ENCODE measurements at places on chromosomes 6 and 20.

- DNase-seq, result no peak
Observed at GRCh38 chr6:157755746-157756411, 67.2 kb upstream of the SNX9 start.

DNA sequence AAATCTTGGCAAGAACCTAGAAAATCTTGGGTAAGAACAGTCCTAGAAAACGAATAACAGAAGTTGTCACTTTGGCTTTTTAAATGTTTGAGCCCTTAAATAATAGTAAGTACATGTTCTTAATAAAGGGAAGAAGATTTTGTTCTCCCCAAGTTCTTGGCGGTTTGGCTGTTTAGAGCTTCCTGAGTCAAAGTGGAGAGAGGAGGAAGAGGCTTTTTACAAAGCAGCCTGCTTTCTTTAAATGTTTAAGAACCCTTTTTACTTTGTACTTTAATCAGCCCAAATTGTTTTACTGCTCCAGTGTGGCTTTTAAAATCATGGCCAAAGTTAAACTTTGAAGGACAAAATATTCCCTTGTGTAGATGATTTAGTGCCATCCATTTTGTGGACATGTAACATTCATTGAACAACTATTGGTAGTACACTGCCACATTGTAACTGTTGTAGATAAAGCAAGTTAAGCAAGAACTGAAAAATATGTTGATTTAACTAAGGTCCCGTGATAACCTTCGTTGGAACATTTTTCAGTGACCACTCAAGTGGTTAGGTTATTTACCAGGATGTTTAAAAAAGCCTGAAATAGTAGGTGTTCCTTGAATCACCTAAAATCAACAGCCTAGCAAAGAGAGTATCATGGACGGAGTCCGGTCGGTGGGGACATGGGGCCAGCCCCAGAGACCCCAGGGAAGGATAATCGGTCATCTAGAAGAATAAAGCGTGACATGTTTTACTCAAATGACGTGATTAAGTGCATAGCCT is 2.4 kb downstream of the AMD1 start:
- no peak for DNase-seq

GRCh38 chr6:7916959-7917358 is 6.4 kb upstream of the TXNDC5 start:
- DNase-seq, result no peak

DNA sequence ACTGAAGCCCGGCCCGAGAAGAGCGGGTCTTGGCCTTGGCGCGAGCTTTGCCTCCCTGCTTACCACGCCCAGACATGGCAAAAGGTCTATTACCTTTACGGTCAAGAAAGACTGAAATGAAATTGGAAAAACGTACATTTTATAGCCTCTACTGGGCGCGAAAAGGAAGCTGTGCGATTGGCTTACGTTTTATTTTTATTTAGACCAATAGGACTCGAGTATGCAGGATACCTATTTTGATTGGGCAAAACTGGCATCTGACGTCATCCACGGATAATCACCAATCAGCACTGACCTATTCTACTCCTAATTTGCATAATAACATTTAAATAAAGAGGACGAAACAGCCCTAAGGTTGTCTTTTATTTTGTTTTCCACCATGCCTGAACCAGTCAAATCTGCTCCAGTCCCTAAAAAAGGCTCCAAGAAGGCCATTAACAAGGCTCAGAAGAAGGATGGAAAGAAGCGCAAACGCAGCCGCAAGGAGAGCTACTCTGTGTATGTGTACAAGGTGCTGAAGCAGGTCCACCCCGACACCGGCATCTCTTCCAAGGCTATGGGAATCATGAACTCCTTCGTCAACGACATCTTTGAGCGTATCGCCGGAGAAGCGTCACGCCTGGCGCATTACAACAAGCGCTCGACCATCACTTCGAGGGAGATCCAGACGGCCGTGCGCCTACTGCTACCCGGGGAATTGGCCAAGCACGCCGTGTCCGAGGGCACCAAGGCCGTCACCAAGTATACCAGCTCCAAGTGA is 97.4 kb downstream of the OR2B2 start:
- DNase-seq, result no peak

DNA sequence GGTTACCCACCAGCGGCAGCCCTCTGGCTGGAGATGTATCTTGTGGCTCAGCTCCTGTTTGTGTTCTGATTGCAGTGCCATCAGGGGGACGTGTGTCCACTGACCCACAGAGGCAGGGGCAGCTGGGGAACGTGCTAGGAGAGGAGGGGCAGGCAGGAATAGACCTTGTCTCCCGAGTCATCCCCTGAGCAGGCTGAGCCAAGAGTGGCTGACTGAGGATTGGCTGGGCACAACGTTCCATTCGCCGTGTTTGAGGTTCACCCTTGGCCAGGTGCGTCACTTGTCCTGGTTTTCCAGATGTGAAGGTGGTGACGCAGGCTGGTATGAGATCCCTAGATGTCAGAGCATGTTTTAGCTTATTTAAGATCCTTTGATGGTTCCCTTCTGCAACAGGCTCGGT is 57.7 kb downstream of the ADNP start:
- no peak for DNase-seq

GRCh38 chr6:168164462-168165061 is 85.5 kb upstream of the FRMD1 start:
- no peak for DNase-seq

All from cerebellar nuclear complex (tissue), 1 donor.